ENCODE measurements at places on chromosomes 3 and 15. TPM values are rescaled to one million over a fixed set of nuclear protein-coding genes. Genes with fewer than 3 reads are reported as not detected.

DNA sequence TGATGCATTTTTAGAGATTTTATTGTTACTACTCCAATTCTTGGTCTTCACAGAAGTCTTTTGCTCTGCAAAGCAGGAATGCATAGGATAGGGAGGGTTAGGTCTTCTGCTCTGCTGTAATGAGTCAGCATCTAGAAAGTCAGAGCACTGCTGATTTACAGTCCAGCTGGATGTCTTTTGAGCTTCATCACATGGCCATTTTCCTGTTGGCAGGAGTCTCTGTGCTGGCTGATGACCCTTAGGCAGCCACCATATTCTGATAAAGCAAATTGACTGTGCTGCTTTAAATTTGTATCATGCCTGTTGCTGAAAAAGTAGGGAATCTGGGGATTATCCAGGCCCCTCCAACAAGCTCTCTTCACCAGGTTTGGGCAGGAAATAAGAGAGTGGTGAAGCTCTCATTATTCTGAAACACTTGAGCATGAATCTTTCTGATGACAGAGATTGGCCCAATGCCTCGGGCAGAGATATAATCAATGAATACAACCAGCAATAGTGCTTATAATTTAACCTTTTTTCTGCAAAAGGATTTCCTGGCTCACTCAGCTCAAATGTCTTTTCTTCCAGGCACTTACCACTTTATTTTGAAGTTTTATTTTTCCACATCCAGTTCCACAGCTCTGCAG is 9.7 kb upstream of the CRBN start:
- no peak for DNase-seq

Gene ZNF80
- polyA plus RNA-seq = 0.06 TPM

DNA sequence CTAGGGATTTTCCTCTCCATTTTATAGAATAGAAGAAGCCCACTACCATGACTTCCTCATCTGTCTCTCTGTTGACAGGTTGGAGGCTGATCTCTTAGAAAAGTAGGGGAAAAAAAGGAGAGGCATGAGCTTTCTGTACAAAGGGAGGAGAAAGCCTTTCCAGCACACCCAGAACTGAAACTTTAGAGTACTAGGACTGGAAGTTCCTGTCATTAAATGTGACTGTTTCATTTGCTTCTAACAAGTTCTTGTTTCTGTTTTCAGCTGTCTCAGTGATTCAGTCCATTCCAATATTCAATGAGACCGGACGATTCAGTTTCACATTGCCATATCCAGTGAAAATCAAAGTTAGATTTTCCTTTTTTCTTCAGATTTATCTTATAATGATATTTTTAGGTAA is 39.0 kb downstream of the INTS14 start:
- no peak for DNase-seq

- no peak for DNase-seq
Measured at GRCh38 chr3:100532411-100532810, 40.0 kb downstream of the TMEM45A start.

Gene ZNF774
- polyA plus RNA-seq = 6.6 TPM

Gene TUSC7
- polyA plus RNA-seq = 0.11 TPM

DNA sequence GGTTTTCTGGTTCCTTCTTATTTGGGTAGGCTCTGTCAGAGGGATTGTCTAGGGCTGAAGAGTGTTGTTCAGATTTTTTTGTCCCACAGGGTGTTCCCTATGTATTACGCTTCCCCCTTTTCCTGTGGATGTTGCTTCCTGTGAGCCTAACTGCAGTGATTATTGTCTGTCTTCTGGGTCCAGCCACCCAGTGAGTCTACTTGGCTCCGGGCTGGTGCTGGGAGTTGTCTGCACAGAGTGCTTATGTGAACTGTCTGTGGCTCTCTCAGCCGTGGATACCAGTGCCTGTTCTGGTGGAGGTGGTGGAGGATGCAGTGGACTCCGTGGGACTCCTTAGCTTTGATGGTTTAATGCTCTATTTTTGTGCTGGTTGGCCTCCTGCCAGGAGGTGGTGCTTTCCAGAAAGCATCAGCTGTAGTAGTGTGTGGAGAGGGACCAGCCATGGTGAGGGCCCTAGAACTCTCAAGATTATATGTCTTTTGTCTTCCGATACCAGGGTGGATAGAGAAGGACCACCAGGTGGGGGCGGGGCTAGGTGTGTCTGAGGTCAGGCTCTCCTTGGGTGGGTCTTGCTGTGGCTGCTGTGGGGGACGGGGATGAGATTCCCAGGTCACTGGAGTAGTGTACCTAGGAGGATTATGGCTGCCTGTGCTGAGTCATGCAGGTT is 53.8 kb downstream of the CCDC66 start:
- DNase-seq = no peak

GRCh38 chr15:73647259-73648013 is 14.2 kb upstream of the NPTN start:
- no peak for DNase-seq

Gene ACOX2
- 45.1 TPM for polyA plus RNA-seq

Gene SLC25A20
- 16.8 TPM for polyA plus RNA-seq

GRCh38 chr3:57030721-57031120 is 29.7 kb upstream of the SPATA12 start:
- no peak for DNase-seq

GRCh38 chr15:90402767-90403166 is 14.7 kb downstream of the IQGAP1 start:
- no peak for DNase-seq

GRCh38 chr3:193835414-193835813 is 242.4 kb downstream of the OPA1 start:
- no peak for DNase-seq

DNA sequence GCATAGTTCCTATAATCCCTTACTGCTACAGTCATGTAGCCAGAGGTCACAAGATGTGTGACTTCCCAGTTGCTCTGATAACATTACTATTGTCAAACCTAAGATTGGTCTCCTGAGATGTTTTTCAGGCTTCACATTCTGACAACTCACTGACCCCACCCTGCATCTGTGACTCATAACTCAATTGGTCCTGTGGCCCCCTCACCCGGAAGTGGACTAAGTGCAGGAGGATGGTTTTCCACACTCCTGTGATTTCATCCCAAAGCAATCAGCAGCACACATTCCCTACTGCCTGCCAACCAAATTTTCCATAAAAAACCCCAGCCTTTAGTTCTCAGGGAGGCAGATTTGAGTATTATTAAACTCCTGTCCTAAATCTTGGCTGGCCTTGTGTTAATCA is 564.9 kb upstream of the ZNF385D start:
- no peak for DNase-seq

DNA sequence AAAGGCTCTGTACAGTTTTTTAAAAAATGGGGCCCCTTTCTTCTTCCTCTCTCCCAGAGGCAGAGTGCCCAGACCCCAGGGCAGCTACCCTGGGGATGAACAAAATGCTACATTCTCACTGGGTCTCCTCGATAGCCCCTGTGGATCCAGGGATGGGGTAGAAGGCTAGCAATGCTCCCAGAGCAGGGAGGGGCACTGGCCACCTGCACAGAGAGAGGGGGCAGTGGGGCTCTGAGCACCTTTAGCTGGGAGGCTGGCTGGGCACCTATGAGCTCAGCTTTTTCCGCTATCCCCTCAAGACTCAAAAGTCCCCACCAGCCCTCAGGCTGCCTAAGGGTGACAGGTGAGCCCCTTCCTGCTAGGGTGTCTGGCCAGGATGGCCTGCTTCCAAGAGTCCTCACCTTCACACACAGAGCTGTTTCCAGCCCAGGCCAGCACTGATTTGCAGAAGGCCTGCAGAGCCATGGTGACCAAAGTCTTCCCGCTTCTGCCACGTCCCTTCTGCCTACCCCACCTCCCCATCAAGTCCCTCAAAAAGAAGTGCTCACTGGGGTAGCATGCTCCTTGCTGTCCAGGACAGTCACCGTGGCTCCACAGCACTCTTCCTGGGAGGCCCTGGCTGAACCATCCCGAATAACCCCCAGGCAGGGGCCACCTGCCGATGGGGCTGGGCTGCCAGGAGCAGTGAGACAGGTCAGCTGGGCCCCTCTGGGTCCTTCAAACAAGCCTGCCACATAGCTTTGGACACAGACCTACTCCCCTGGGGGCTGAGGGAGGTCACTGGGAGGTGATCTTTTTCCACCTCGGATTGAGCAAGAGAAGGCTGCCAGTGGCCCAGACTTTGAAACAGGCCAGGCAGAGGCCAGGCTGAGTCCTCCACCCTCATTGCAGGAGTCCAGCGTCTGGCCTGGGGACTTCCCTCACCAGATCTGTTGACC is 20.4 kb downstream of the BMF start:
- DNase-seq = no peak

GRCh38 chr15:72493220-72493619 is 19.1 kb downstream of the ARIH1 start:
- no peak for DNase-seq

GRCh38 chr15:65870889-65871533 is 1.7 kb downstream of the RAB11A start:
- DNase-seq = no peak

GRCh38 chr15:62909257-62909656 is 133.3 kb upstream of the TPM1 start:
- no peak for DNase-seq

- DNase-seq = peak; percentile 33
Measured at GRCh38 chr3:87260270-87260669, 16.1 kb downstream of the POU1F1 start.

Gene SLC28A2
- polyA plus RNA-seq = 0.29 TPM

Gene EPM2AIP1
- polyA plus RNA-seq = 52.3 TPM

DNA sequence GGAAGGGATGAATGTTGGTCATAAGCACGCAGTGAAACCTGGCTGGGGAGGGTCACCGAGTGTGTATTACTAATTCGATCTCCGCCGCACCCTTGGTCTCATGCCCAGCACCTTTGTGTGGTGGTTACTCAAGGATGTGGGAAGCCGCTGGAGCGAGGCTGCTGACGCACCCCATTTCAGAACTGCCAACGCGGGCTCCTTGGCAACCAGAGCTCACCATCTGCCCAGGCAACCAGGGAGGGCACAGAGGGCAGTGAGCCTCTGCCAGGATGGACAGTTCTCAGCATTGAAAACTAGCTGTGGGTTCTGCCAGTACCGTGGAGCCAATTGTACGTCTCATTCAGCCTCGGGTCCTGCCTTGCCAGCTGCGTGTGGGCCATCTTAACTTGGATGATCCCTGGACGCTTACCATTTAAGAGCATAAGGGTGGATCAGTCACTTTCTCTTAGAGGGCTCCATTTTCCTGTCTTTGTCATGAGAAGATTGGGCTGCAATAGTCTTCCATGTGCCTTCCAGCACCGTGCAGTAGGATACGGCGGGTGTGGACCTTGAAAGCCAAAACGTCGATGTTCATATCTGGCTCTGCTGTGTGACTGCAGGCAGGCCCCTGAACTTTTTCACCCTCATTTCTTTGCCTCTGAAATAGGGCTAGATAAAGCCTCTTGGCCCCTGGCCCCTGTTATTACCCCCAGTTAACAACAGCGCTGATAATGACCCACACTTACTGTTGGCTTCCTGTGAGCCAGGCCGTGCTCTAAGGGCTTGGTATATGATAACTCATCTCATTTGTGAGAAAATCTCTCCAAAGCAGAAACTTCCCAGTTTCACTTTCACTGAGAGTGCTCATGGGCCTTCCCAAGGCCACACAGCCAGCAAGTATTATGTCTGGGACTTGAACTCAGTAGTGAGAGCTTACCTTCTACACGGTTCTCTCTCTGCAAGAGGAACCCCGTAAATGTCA is 238.8 kb downstream of the OPA1 start:
- no peak for DNase-seq

- no peak for DNase-seq
Measured at GRCh38 chr15:29934251-29934650, 112.0 kb upstream of the TJP1 start.

Gene SI
- not detected for polyA plus RNA-seq

Gene CILP
- 4.2 TPM for polyA plus RNA-seq

DNA sequence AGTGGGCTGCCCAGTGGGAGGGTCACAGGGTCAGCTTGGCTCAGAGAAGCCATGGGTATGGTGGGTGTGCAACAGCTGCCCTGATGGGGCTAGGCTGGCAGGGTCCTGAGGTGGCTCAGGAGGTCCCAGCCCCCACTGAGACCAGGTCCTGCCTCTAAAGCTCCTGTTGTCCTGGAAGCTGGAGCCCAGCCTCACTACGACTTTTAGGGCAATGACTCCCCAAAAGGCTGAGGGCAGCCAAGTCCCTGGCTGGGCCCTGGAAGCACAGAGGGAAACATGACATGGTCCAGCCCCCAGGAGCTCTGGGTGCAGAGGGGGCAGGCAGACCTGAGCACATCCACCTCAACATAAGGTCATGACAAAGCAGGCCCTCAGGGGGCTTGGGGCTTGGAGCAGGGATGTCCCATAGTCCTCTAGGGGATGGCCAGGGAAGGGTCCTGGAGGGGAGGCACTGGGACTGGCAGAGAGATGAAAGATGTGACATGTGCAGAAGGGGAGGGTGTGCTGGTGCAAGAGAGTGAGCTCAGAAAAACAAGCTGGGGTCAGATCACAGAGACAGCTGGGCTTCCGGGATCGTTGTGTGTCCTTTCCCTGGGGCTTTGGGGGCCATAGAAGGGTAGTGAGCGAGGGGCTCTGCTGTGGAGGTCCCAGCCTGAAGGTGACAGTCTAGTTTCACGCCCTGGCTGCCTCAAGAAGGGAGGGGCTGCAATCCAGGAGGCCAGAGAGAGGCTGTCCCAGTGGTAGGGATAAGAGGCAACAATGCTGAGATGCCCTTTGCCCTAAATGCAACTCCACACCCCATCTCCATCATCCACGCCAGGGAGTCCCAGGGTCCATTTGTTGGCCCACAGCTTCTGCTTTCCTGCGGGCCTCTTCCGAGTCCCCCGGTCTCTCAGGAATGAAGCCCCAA is 639 bp upstream of the ITIH3 start:
- no peak for DNase-seq

- DNase-seq = no peak
Measured at GRCh38 chr3:94647131-94647530, 584.3 kb downstream of the NSUN3 start.

Gene AMT
- polyA plus RNA-seq = 38.7 TPM

Data from left renal cortex interstitium (tissue), 4 donors.